ENCODE measurements at places on chromosomes 12 and 14. TPM values are rescaled to one million over a fixed set of nuclear protein-coding genes. Genes with fewer than 3 reads are reported as not detected.

Gene RNASE1
- not detected for total RNA-seq

DNA sequence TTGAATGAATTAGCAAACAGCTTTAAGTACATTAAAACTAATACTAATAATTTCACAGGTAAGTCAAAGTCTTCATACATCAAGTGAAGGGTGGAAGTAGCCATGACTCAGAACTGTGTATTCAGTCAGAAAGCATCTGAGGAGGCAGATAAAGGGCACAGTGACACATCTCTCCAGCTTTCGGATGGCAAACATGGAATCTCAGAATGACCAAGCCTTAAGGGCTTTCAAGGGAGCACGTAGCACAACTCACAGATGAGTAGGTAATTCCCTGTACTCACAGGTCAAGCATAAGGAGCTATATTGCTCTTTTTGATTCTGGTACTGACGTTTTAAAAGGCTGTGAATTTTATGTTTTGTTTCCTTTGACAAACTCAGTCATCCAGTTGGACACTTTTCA, 56.0 kb downstream of the MDGA2 start:
- DNase-seq, result no peak

DNA sequence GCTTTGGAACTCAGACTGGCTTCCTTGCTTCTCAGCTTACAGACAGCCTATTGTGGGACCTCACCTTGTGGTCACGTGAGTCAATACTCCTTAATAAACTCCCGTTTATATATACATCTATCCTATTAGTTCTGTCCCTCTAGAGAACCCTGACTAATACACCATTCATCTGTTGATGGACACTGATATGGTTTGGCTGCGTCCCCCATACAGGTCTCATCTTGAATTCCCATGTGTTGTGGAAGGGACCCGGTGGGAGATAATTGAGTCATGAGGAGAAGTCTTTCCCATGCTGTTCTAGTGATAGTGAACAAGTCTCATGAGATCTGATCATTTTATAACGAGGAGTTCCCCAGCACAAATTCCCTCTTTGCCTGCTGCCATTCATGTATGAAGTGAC, 57.0 kb downstream of the OTOGL start:
- no peak for DNase-seq

DNA sequence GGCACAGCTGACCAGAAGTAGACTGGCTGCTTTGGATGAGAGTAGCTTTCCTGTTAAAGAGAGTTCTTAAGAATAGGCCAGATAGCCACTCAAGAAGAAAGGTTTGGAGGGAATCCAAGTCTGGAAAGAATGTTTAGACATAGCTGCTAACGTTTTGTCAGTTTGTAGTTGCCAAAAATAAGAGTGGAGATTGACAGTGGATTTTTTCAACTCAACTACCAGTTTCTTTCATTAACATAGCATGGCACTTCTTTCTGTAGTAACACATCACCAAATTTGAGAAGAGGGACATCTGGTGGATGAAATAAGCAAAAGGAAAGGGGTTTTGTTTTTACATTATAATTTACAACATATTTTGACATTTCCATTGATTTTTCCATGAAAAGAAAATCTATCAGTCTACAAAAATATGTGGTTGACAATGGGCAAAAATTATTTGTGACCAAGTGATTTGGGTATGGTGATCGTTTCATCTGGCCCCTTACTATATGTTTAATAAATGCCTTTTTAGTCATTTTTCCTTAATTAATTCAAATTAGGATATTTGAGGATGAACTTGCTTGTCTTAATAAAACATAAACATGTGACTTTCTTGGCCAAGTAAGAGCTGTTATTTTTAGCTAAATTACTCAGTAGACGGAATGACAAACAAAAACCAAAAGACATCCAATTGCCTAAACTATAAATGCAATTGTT, 71.1 kb downstream of the PTPRR start:
- DNase-seq, result no peak

All from activated CD8-positive, alpha-beta memory T cell treated with anti-CD3 and anti-CD28 coated beads, Interleukin-2, amount 10 ng/mL, durations not matched to agents 7 days and 5 days (primary cell).